ENCODE measurements at places on chromosomes 12 and 14.

GRCh38 chr12:39989501-39989900 lies 116.4 kb downstream of the SLC2A13 start:
- DNase-seq, result no peak

GRCh38 chr14:65991104-65991503 lies 495.1 kb upstream of the CCDC196 start:
- peak; percentile 76 for DNase-seq

- DNase-seq, result peak; percentile 15
Measured at GRCh38 chr12:105506678-105507310, 176.3 kb downstream of the C12orf75 start.

GRCh38 chr12:60830381-60830780 lies 1234.6 kb downstream of the SLC16A7 start:
- no peak for DNase-seq

GRCh38 chr12:121214166-121214777 lies 4.3 kb downstream of the P2RX4 start:
- DNase-seq, result no peak

- DNase-seq, result peak; percentile 69
Measured at GRCh38 chr14:51652168-51653078, 713 bp downstream of the FRMD6 start.

GRCh38 chr12:69649529-69649928 lies 38.8 kb upstream of the LRRC10 start:
- no peak for DNase-seq

DNA sequence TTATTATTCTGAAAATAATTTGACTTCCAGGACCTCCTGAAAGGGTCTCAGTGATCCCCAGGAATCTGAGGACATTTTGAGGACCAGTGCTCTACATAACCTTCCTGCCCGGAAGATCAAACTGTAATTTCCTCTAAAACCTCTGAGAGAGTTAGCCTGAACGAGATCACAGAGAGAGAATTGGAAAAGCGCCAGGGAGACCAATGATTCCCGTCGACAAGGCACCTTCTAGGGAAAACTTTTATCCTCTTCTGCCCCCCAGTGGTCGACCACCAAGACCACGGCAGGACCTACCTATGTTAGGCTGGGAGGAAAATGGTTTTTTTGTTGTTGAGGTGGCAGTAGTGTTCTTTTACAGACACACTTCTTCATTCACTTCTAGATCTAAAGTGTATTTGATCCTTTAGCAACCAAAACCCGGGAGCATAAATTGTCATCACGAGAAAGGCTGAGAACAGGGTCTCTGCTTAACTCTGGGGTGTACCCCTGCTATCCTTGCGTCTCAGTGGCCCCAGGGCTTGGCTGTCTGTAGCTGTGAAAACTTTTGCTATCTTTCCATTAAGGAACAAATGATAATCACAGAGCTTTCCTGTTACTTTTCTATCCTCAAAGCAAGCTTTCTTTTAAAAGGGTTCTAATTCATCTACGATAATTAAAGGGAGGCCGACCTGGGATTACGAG lies 62.9 kb upstream of the NID2 start:
- DNase-seq, result peak; percentile 88

DNA sequence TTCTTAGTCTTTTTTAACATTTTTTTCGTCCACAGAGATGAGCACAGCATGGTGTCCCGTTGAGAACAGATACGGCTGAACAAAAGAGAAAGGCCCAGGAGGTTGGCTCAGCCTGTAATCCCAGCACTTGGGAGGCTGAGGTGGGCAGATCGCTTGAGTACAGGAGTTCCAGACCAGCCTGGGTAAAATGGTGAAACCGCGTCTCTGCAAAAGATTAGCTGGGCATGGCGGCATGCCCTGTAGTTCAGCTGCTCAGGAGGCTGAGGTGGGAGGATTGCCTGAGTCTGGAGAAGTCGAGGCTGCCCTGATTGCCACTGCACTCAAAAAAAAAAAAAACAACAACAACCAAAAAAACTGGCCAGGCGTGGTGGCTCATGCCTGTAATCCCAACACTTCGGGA lies 5.9 kb upstream of the EP400 start:
- DNase-seq, result no peak

- DNase-seq, result no peak
Measured at GRCh38 chr12:32902287-32902997, 5.9 kb upstream of the PKP2 start.

DNA sequence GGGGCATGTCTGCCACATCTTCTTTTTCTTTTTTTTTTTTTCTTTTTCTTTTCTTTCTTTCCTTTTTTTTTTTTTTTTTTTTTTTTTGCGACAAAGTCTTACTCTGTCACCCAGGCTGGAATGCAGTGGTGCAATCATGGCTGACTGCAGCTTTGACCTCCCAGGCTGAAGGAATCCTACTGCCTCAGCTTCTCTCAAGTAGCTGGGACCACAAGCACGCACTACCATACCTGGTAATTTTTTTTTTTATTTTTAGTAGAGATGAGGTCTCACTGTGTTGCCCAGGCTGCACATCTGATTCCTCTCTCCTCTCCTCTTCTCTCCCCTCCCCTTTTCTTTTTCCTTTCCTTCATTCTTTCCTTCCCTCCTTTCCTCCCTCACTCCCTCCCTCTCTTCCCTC lies 18.5 kb downstream of the SLC15A5 start:
- DNase-seq, result no peak

DNA sequence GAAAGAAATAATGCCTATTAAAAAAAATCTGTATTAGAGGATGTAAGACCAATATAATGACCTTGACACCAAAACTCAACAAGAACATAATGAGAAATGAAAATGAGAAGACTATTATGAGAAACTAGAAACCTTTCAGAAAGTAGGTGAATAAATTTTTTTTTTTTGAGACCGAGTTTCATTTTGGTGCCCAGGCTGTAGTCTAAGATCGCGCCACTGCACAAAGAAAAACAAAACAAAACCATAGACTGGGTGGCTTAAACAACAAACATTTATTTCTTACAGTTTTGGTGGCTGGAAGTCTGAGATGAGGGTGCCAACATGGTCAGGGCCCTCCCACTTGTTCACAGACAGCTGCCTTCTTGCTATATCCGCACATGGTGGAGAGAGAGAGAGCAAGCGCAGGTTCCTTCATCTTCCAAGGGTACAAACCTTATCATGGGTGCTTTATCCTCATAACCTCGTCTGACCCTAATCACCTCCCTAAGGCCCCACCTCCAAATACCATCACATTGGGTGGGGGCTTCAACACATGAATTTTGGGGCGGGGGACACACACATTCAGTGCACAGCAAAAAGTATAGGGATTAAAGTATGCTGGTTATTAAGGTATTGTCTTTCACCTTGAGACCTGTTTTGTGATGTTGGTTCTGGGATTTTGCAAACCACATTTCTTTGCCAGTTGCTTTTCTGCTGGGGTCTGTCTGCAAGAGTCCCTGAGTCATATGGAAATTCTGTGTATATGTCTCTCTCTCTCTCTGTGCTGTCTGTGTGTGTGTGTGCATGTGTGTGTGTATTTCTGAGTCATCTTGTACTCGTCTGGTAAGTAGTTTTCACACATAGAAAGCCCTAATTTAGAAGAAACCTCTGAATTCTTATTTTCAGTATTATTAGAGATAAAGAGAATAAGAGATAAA lies 26.2 kb downstream of the ZCRB1 start:
- DNase-seq, result no peak

- no peak for DNase-seq
Measured at GRCh38 chr12:23472329-23472971, 477.0 kb downstream of the SOX5 start.

DNA sequence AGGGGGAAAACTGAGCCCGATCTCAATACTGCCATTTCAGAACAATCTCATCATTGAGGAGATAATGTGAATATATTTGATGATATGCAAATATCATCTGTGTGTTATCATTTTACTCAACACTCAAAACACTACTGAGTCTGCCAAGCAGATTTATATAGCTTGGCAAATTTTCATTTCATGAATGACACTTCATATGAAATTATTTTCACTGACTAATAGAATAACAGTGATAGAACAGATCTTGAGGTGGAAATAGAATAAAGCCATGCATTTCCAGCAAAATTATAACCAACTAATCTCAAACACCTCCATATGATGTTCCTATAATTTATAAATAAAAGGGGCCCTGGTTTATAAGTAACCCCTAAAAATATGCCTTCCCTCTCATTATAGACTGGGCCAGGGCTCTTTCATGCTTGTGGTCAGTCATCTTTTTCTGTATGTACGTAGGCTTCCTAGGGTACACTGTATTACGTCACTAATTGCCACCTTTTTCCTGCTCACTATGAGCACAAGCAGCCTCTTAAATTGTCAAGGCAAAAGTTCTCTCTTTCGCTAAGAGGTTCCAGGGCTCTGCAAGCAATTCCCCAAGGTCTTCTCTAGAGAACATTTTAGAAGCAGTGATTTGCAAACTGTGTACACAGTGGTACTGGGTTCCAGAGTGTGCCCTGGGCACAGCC lies 197.1 kb upstream of the FOXN3 start:
- peak; percentile 23 for DNase-seq

DNA sequence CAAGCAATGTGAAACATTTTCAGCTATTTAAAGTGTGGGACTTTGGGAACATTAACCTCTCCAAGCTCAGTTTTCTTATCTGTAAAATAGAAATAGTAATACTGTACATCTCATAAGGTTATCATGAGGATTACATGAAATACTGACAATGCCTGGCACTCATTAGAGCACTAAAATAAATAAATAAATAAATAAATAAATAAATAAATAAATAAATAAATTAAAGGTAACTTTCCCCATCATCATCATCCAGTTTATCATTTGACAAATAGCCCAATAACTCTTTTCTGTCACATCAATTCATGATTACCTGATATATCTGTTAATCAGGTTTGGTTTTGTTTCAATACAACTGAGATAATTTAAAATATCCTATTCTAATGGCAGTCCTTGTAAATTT lies 48.5 kb downstream of the EFCAB11 start:
- DNase-seq, result no peak

GRCh38 chr12:65536876-65537681 lies 258.6 kb downstream of the MSRB3 start:
- DNase-seq, result no peak

- no peak for DNase-seq
Measured at GRCh38 chr12:128583453-128583852, 240.3 kb downstream of the SLC15A4 start.

DNA sequence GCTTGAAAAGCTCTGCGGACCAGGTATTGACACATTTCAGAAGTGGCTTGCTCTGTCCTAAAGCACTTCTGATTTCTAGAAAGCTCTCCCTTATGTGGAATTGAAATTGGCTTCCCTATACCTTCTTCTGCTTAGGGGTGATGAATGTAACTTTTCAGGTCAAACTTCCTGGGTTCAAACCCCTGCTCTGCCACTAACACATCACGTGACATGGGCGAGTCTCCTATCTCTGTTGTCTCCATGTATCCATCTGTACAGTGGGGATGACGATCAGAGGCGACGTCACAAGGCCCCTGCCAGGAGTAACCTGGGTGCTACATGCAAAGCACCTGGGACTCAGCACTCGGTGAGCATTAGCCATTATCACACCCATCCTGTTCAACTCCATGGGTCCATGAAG lies 73.7 kb upstream of the PIWIL1 start:
- no peak for DNase-seq

DNA sequence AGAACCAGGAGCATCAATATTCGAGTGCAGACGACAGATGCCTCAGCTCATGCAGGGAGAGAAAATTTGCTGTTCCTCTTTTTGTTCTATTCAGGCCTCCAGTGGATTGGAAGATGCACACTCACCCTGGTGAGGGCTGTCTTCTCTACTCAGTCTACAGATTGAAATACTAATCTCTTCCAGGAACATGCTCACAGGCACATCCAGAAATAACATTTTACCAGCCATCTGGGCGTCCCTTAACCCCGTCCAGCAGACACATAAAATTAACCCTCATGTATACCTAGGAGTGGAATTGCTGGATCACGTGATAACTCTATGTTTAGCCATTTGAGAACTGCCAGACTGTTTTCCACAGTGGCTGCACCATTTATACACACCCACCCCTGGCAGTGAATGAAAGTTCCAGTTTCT lies 4.5 kb upstream of the OAS2 start:
- DNase-seq, result peak; percentile 17

GRCh38 chr12:30880813-30881212 lies 45.7 kb upstream of the TSPAN11 start:
- no peak for DNase-seq

GRCh38 chr14:105420101-105420973 lies 710 bp downstream of the MTA1 start:
- no peak for DNase-seq

- DNase-seq, result no peak
Measured at GRCh38 chr12:3622822-3623690, 129.9 kb downstream of the CRACR2A start.

DNA sequence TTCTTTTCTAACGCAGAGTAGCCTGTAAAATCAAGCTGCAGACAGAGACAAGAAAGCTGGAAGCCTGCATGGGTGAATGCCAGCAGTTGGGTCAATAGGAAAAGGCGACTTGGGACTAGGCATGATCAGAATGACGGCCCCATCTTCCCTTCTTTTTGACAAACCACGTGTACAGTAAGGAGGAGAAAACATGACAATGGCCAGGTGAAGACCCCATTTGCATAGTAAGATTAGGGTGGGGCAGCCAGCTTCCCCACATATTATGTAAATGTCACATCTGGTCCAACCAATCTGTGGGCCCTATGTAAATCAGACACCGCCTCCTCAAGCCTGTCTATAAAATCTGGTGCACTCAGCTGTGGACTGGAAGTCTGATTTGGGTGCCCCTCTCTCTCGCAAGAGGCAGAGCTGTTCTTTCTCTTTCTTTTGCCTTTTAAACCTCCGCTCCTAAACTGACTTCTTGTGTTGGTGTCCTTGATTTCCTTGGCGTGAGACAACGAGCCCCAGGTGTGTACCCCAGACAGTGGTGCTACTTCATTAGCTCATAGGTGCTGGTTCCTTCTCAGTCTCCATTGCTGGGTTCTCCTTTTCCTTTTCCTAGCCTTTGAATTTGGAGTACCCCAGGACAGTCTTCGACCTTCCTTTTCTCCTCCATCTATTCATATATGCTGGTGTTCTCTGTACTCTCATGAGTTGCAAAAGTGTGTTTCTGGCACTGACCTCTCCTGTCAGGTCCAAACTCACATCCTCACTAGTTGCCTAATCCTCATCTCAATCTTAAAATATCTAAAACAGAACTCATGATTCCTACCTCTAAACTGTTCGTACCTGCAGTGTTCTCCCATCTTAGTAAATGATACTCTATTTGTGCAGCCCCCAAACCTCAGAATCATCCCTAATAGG lies 9.4 kb upstream of the DHRS7 start:
- DNase-seq, result no peak

GRCh38 chr12:58321414-58321813 lies 380.0 kb downstream of the ATP23 start:
- no peak for DNase-seq

GRCh38 chr14:51845811-51846210 lies 14.6 kb upstream of the GNG2 start:
- DNase-seq, result no peak
